ENCODE measurements at places on chromosomes 11 and 22. TPM values are rescaled to one million over a fixed set of nuclear protein-coding genes. Genes with fewer than 3 reads are reported as not detected.

The LIF gene
- 1.7 TPM for total RNA-seq

The TUBA8 gene
- total RNA-seq, result 4.8 TPM

The MN1 gene
- 9.9 TPM for total RNA-seq

The PAMR1 gene
- total RNA-seq, result 51.5 TPM

- no peak for DNase-seq
Observed at GRCh38 chr11:15772981-15773380, 583.4 kb downstream of the SOX6 start.

DNA sequence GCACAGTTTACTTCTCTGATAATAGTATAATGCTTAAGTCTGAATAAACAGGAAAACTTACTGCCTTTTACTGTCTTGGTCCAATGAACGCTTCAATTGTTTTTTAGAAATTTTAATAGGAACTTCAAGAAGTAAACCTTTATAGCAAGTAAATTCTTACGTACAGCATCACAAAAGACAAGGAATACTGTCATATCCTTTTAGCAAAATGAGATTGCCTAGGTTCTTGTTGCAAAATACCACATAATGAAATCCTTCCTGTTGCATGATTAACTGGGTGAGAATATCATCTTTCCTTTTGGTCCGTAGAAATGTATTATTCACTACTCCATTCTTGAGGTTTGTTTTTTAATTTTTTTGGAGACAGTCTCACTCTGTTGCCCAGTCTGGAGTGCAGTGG lies 22.3 kb upstream of the HIKESHI start:
- DNase-seq, result no peak

DNA sequence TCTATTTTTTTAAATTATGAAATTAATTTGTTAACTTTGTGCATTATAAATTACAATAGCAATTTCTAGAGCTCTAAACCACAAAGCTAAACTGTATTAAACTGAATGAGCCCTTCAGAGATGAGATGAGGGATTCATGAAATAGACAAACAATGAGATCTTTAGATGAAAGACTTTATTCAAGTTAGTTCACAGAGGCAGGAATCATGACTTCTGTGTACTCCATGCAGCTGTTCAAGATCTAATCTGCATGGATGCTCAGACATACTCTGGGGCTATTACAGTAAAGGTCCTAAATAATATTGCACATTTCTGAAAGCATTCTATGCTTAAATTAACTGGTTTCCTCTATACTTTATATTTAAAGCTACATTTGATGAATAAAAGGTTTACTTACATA lies 122.7 kb downstream of the FCHSD2 start:
- DNase-seq, result no peak

GRCh38 chr11:71158936-71159335 lies 93.4 kb downstream of the SHANK2 start:
- no peak for DNase-seq

DNA sequence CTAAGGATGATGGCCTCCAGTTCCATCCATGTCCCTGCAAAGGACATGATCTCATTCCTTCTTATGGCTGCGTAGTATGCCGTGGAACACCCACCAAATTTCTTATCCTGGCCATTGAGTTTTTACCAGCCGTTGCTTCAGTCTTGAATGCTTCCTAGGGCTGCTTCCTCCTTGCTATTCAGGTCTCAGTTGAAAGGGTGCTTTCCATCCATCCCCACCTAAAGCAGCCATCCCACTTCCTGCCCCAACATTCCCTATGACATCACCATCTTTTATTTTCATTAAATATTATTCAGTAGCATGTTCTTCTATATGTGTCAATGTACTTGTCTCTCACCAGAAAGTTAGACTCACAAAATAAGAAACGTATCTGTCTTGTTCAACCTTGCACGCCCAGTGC lies 40.7 kb upstream of the SLN start:
- no peak for DNase-seq

- no peak for DNase-seq
Observed at GRCh38 chr22:50626314-50626849, 1.6 kb downstream of the ARSA start.

- no peak for DNase-seq
Observed at GRCh38 chr11:129259931-129260348, 67.8 kb upstream of the ARHGAP32 start.

- peak; percentile 91 for DNase-seq
Observed at GRCh38 chr11:72821920-72822799, 7.9 kb downstream of the ATG16L2 start.

GRCh38 chr11:92340839-92341238 lies 116.2 kb downstream of the FAT3 start:
- no peak for DNase-seq

GRCh38 chr22:49392841-49393510 lies 434.7 kb downstream of the BRD1 start:
- DNase-seq, result no peak

DNA sequence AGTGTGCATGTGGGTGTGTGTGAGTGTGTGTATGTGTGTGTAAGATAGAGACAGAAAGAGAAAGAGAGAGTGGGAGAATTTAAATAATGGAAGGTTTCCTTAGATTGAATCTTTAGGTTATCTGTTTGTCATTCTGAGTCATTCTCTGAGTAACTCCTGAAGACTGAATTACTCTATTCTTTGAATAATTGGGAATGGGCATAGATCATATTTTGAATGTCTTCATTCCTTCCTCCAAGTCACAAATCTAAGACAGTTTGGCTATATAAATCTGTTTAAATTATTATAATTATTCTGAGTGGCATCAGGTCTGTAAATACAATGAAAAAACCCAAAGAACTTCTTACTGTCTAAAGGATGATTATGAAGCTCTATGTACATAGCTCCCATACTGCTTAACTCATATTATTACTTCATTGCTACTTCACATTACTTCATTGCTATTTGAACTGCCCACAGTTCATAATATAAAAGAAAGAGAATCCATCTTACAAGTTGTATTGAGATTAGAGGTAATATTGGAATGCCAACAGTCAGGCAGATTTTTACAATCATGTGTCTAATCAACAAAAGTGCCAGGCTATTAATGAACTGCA lies 346.6 kb upstream of the CCDC179 start:
- no peak for DNase-seq

DNA sequence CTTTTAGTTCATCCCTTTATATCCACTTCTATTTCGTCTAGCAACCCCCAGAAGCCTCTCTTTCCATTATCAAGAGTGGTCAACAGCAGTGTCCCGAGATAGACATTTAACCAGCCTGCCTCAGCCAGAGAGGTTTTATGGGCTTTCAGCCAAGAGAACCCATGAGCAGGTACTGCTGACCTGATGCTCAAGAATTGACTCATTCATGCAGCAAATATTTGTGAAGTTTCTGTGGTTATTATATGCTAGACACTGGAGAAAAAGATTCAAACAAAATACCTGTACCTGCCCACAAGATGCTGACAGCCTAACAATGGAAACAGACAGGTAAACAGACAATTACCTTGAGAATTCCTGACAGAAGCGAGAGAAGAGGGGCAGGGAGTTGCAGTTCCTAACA lies 9.7 kb upstream of the LRRC55 start:
- no peak for DNase-seq

DNA sequence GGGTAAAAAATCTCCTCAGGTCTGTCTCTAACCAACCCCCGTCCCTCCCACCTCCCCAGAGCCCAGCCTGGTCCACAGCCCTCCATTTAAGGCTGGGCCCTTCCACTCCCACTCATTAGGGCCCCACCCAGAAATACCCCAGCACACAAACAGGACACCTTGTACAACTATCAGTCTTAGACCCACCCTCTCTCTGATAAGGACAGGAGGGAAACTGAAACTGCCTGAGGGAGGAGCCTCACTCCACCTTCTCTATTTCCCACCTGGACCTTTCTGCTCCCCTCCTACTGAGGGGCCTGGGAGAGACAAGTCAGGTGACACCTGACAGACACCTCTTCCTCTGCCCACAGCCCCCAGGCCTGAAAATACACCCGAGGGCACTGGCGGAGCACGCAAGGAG lies 90.2 kb downstream of the PLEKHA7 start:
- DNase-seq, result peak; percentile 34

DNA sequence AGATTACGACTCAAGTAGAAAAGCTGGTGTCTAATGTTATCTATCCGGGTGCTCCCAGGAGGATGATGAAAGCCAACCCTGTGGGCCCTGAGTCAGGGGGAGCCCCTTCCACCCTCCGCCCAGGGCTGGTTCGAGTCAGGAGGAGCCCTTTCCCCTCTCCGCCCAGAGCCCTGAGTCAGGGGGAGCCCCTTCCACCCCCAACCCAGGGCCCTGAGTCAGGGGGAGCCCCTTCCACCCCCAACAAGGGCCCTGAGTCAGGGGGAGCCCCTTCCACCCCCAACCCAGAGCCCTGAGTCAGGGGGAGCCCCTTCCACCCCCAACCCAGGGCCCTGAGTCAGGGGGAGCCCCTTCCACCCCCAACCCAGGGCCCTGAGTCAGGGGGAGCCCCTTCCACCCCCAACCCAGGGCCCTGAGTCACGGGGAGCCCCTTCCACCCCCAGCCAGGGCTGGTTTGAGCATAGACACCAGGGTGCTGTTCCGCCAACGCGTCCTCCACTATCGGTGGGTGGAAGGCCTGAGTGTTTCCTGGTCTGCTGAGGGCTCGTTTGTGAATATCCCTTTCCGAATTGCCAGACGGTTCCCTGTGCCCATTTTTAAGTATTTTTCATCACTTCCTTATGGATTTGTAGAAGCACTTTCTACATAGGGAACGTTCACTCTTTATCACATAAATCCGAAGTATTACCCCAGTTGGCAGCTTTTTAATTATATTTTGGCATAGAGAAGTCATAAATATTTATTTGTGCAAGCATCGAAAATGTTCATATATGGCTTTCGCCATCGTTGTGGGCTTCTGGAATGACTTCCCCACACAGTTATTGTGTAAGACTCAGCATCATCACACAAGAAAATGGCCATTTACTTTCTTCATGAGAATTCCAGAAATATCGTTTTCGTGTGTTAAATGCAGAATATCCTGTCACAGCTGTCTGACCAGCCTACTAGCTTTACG lies 380.6 kb downstream of the BRD1 start:
- DNase-seq, result no peak

GRCh38 chr22:40747361-40747760 lies 68.1 kb downstream of the MCHR1 start:
- no peak for DNase-seq
